NCI-H1694 treated with DMSO at 0.1 percent for 48 hours (cell line): ENCODE measurements at places on chromosomes 2 and 18.

DNA sequence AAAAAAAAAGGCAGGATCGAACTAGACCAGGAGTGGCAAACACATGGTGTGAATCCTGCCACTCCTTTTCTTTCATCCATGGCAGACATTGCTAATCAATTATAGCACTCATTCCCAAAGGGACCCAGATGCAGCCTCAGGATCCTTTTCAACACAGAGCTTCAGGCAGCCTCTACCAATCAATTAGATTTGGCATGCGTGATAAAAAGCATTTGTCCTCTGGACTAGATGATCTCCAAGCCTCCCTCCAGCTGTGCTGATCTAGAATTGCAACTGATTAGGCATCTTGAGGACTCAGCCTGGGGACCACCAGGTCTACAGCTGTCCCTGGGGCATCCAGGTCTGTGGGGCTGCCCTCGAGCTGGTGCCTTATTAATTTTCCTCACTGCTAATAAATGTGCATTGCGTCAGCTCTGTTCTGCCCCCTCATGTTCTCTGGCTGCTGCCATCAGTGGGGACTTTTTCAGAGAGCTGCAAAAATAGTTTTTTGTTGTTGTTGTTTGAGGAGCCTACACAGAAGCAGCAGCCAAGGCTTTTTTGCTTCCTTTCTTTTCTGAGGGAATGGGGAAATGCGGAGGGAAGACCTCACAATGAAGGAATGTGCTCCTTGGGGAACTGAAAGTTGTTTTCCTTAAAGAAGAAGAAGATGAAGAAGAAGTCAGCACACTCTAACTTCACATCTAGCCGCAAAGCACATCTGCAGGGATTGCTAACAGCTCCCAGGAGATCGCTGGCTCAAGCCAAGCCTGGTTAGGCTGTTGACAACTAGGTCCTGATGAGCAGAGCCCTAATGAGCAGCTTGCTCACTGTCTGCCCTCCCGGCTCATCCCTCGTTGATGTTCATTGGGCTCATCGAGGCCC is 8.8 kb upstream of the ATOH8 start:
- DNase-seq = peak; percentile 87

DNA sequence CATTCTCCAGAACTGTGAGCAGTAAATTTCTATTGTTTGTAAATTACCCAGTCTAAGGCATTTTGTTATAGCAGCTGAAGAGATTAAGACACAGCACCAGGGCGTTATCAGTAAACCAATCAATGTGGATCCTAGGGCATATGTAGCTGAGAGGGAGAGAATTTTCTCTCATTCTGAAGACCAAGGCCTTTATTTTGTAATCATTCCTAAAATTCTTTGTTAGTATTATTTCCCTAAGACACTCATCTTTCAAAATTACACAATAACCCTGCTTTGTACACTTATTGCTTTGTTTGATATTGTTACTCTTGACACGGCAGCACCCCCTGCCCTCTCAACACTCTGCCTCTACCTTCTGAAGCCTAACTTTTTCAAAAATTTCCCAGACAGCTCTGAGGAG is 419.1 kb downstream of the SLC4A3 start:
- DNase-seq = no peak

- DNase-seq = no peak
Measured at GRCh38 chr2:5230855-5231254, 461.3 kb upstream of the SOX11 start.

- no peak for DNase-seq
Measured at GRCh38 chr2:18402831-18403230, 157.6 kb downstream of the RDH14 start.

DNA sequence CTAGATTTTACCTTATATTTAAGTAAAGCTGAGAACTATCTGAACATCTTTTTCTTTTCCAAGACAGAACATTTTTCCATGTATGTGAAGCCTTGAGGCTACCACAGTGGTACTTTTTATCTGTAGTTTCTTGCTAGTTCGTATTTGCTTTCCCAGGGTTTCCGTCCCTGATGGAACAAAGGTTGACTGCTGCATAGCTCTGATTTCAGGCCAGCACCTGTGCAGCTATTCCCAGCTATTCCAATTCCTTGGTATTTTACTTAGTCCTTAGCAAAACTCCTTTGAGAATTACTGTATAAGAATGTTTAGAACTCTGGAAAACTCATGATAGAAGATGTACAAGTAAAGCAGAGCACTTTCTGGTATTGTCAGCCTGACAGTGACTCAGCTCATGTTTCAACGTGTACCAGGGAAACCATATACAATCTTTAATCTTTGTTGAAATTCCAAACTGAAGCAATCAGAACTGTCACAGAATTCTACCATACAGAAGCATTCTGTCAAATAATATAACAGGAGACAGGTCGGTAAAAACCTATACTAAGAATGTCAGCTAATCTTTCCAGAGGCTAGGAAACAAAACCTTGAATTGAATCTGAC is 162.2 kb downstream of the PKP4 start:
- DNase-seq = no peak

- no peak for DNase-seq
Measured at GRCh38 chr2:213016166-213016983, 135.0 kb downstream of the IKZF2 start.

- no peak for DNase-seq
Measured at GRCh38 chr2:46144133-46144800, 152.9 kb upstream of the EPAS1 start.

DNA sequence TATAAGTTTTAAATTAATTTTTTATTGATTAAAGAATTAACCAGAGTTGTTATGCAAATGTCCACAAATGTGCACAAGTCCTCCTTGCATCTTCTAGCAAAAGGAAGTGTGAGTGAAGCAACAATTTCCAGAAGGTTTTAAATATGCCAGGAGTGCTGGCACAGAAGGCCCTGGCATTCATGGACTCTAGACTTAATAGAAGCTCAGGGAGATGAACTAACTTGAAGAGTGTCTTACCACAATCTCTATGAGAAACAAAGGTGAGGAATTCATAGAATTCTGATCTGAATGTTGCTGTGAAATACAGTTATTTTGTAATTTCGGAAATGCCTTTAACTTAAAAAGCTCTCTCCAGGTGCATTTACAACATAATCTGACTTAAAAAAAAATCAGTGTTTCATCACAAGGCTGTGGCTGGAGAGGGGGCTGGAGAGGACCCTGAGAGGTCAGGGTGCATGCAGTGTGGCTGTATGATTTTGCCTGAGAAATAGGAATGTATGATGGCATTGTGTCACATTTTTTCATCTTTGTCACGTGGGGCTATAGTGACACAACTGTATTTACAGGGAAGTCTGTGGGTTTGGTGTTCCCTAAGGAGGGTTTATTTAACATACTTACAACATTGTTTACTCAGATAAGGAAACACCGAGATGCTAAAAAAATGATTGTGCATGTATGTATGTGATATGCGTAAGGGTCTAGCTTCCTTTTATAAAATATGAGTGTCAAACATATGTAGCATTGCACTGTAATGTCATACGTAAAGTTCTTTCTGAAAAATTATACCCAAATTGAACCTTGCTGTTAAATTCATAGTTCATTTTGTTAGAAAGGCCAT is 66.2 kb downstream of the MAP4K4 start:
- DNase-seq = no peak

- no peak for DNase-seq
Measured at GRCh38 chr2:169683054-169683424, 11.2 kb downstream of the CFAP210 start.

DNA sequence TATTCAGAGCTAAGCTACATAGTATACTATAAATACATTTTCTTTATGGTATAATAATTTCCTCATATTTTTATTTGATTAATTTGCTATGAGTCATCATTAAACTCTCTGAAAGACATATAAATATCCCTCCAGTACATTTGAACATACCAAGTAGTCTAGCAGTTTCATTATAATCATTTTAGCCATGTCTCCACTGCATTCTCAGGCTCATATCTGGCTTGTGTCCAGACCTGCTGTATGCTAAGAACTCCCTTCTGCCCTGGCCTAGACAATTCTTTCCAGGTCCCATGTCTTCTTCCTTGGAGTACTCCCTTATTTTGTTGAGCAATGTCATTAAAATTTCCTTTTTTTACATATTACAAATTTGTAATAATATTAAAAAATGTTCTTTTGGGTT is 16.6 kb upstream of the DYNC1I2 start:
- no peak for DNase-seq

DNA sequence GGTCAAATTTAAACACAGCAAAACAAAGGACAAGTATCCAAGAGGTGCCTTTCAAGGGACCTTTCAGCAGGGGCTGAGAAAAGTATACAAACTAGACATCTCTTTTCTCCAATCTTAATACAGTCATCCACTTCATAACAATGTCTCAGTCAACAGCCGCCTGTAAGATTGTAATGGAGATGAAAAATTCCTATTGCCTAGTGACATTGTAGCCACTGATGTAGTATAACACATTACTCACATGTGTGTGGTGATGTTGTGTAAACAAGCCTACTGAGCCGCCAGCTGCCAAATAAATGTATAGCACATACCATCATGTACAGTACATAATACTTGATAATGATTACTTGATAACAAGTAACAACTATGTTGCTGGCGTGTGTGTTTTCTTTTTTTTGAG is 31.0 kb downstream of the VIT start:
- no peak for DNase-seq

DNA sequence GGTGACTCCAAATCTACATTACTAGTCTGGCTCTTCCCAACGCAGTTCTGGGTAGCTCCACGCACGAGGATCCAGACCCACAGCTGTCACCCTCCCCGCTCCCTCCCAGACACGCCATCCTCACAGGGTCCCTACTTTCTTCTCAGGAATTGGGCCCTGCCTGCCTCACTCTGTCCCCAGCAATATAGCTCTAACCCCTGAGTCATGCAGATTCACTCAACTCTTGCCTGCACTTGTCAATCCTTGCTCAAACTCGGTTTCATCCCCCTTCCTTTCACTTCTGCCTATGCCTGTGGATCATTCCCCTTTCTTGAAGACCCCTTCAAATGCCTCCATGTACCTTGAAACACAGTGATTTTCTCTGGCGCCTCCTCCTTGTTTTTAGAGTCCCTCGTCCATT is 5.0 kb downstream of the ST8SIA5 start:
- DNase-seq = no peak

- peak; percentile 26 for DNase-seq
Measured at GRCh38 chr2:33134791-33135560, 188.2 kb downstream of the LTBP1 start.

- DNase-seq = no peak
Measured at GRCh38 chr2:134087371-134087921, 166.4 kb upstream of the MGAT5 start.

- DNase-seq = no peak
Measured at GRCh38 chr2:130760754-130761751, 5.7 kb downstream of the AMER3 start.

GRCh38 chr2:74648009-74648443 is at the start of gene M1AP:
TSS of gene M1AP (minus strand) at chr2:74648330. CDS start at chr2:74640275, 8,055 bp downstream.
- DNase-seq = no peak

DNA sequence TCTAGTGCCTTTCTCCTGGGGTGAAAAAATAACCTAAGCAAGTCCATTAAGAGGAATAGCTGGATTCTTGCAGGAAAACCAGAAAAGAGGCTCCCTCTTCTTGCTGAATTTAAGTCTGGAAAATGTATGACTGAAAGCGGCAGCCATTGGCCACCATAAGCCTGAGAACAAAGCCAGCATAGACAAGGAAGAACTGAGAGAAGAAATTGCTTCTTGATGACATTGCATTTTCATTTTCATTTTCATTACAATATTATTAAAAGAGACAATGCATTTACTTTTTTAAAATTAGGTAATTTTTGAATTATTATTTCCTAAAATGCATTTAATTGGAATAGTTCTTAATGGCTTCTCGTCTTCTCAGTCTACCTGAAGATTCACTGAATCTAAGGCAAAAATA is 1157.5 kb upstream of the ZEB2 start:
- no peak for DNase-seq

- DNase-seq = no peak
Measured at GRCh38 chr18:63799189-63799588, 24.0 kb downstream of the SERPINB7 start.

DNA sequence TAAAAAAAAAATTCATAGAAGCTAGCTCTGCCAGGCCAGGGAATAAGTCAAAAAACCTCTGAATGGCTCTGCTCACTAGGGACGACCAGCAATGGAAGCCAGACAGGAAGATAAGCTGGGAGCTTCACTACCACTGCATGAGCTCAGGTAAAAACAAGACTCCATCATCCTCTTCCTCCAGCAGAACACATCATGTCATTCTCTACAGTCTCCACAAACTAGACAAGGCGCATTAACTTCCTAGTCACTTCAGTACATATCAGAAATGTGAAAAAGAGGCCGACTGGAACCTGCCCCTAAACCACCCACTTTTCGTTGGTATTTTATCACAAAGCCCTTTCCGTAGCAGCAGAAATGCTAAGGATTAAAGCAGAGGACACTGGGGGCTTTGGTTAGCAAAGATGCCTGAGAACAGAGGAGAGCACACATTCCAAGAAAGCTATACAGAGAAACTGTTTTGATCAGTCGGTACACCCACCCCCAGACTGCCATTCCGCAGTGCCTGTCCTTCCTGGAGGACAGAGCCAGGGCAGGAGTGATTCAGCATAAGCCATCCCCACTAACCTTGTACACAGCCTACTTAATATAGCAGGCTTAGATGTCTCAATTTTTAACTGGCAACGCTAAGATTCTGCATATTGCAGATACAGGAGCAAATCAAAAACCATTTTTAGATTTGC is 53.4 kb downstream of the AAK1 start:
- DNase-seq = no peak

DNA sequence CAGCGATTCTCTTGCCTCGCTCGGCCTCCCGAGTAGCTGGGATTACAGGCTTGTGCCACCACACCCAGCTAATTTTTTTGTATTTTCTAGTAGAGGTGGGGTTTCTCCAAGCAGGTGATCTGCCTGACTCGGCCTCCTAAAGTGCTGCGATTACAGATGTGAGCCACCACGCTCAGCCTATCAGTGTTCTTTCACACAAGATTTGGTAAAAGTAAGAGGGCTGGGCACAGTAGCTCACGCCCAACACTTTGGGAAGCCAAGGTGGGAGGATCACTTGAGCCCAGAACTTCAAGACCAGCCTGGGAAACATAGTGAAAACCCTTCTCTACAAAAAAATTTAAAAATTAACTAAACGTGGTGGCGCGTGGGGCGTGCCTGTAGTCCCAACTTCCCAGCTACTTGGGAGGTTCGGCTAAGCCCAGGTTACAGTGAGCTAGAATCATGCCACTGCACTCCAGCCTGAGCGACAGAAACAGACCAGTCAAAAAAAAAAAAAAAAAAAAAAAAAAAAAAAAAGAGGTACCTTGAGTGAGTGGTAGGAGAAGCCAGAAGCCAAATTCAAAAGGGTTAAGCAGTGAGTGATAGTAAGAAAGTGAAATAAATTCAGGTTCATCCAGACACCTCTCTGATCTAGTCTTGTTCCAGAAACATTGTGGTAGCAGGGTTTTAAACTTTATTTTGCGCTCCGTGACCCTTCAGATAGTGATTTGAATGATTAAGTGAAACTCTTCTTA is 981 bp downstream of the MRPL53 start:
- DNase-seq = no peak

DNA sequence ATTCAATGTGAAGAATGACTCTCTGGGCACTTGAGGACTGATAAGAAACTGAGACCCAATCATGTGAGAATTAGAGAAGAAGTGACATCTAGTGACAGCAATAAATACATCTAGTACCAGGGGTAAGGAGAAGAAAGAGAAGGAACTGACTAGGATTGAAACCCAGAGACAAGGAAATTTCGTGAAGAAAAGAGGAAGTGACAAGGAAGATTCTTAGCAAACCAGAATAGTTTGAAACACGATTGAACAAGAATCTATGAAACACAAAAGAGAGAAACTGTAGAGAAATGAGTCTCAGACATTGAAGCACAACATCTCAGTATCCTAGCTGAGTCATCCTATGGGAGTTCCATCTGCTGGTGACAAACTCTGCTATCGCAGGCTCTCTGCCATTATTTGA is 571.9 kb upstream of the PKDCC start:
- no peak for DNase-seq

- no peak for DNase-seq
Measured at GRCh38 chr18:10927286-10927992, 221.9 kb downstream of the PIEZO2 start.
